ENCODE measurements at places on chromosomes 7 and 10.

- peaks cover 5% of the 10 kb centered on the region for H3K36me3 ChIP-seq
- no peaks in the 10 kb centered on the region for H3K27me3 ChIP-seq
- H3K27ac ChIP-seq = no peak overlapping the region
- peaks cover 3% of the 10 kb centered on the region for H3K4me1 ChIP-seq
Observed at GRCh38 chr10:112510384-112510783, 63.4 kb downstream of the VTI1A start.

- no peaks in the 10 kb centered on the region for H3K36me3 ChIP-seq
- no peaks in the 10 kb centered on the region for H3K4me1 ChIP-seq
- H3K27me3 ChIP-seq = peaks cover 8% of the 10 kb centered on the region
- H3K4me3 ChIP-seq = no peak overlapping the region
Observed at GRCh38 chr10:69687426-69687825, 57.4 kb downstream of the FAM241B start.

GRCh38 chr10:78604721-78605120 lies 464.0 kb upstream of the ZMIZ1 start:
- H3K27ac ChIP-seq = no peak overlapping the region
- no peaks in the 10 kb centered on the region for H3K36me3 ChIP-seq
- H3K4me3 ChIP-seq = no peak overlapping the region
- no peaks in the 10 kb centered on the region for H3K4me1 ChIP-seq

GRCh38 chr7:152910545-152911225 lies 151.1 kb downstream of the ACTR3B start:
- no peak overlapping the region for H3K27ac ChIP-seq
- H3K27me3 ChIP-seq = no peaks in the 10 kb centered on the region
- no peaks in the 10 kb centered on the region for H3K4me1 ChIP-seq
- no peaks in the 10 kb centered on the region for H3K36me3 ChIP-seq

- no peaks in the 10 kb centered on the region for H3K27me3 ChIP-seq
- H3K27ac ChIP-seq = no peak overlapping the region
- peaks cover 14% of the 10 kb centered on the region for H3K36me3 ChIP-seq
- H3K4me1 ChIP-seq = peaks cover 10% of the 10 kb centered on the region
- no peak for DNase-seq
- no peak overlapping the region for H3K4me3 ChIP-seq
Observed at GRCh38 chr10:124498056-124498455, 36.4 kb downstream of the LHPP start.

GRCh38 chr10:110244550-110244949 lies 37.1 kb downstream of the MXI1 start:
- peaks cover 19% of the 10 kb centered on the region for H3K27me3 ChIP-seq
- H3K36me3 ChIP-seq = peaks cover 28% of the 10 kb centered on the region

- H3K36me3 ChIP-seq = peaks cover 3% of the 10 kb centered on the region
- no peak overlapping the region for H3K4me3 ChIP-seq
- peaks cover 2% of the 10 kb centered on the region for H3K4me1 ChIP-seq
- H3K27ac ChIP-seq = no peak overlapping the region
Observed at GRCh38 chr7:156820445-156821063, 72.4 kb downstream of the LMBR1 start.

DNA sequence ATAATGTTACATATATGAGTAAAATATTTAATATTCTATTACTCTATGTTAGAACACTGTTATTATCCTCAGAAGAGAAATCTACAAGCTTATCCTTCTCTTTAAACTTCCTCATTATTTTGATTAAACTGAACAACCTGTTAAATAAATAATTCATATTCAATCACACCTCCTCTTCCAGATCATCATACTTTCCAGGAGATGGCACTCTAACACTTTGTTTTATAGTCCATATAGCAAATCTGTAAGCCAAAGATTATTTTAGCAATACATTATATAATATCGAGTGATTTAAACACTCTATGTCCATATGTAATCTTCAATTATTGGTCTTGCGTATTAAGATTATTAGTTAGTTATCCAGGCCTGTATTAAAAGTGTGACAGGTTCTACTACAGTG lies 694.1 kb downstream of the ANKRD7 start:
- H3K27ac ChIP-seq = no peak overlapping the region
- no peaks in the 10 kb centered on the region for H3K4me1 ChIP-seq
- H3K27me3 ChIP-seq = no peaks in the 10 kb centered on the region
- DNase-seq = no peak

GRCh38 chr7:51593628-51594027 lies 277.0 kb upstream of the COBL start:
- H3K4me3 ChIP-seq = no peak overlapping the region
- no peaks in the 10 kb centered on the region for H3K4me1 ChIP-seq
- no peaks in the 10 kb centered on the region for H3K36me3 ChIP-seq

DNA sequence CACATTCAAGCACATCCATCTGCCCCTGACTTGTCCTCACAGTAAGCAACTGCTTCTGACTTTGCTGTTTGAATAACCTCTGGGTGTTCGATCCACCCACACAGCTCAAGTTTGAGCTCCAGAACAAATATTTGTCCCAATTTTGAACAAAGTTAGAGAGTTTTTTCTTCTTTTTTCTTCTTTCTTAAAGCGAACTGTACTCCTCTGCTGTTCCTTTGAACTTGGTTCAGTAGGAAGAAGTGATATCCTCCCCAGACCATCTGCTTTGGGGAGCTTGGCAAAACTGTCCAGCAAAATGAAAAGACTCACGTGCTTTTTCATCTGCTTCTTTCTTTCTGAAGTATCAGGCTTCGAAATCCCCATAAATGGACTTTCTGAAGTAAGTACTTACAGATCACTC lies at the start of gene ITIH2:
Gene ITIH2 (plus strand): TSS at position 177 of the 400 bp plus-strand sequence. CDS start 119 bp downstream, at position 296.
- no peak within 1 kb of the TSS for H3K4me3 ChIP-seq
- peaks cover 21% of the 10 kb centered on the region for H3K27me3 ChIP-seq
- no peaks in the 10 kb centered on the region for H3K4me1 ChIP-seq

- H3K4me1 ChIP-seq = no peaks in the 10 kb centered on the region
- H3K27me3 ChIP-seq = no peaks in the 10 kb centered on the region
- no peak for DNase-seq
- H3K27ac ChIP-seq = no peak overlapping the region
- H3K4me3 ChIP-seq = no peak overlapping the region
Observed at GRCh38 chr10:112739592-112740353, 210.3 kb upstream of the TCF7L2 start.

GRCh38 chr7:26535483-26536007 lies 243.9 kb downstream of the SNX10 start:
- H3K4me3 ChIP-seq = no peak overlapping the region
- peaks cover 13% of the 10 kb centered on the region for H3K4me1 ChIP-seq
- no peak overlapping the region for H3K27ac ChIP-seq
- peaks cover 48% of the 10 kb centered on the region for H3K27me3 ChIP-seq
- no peak for DNase-seq

All from activated CD4-positive, alpha-beta T cell treated with anti-CD3 and anti-CD28 coated beads, Interleukin-2, amount 10 ng/mL, durations not matched to agents 7 days and 5 days (primary cell).